Central memory CD4-positive, alpha-beta T cell (primary cell): ENCODE measurements at places on chromosomes 5 and 9.

DNA sequence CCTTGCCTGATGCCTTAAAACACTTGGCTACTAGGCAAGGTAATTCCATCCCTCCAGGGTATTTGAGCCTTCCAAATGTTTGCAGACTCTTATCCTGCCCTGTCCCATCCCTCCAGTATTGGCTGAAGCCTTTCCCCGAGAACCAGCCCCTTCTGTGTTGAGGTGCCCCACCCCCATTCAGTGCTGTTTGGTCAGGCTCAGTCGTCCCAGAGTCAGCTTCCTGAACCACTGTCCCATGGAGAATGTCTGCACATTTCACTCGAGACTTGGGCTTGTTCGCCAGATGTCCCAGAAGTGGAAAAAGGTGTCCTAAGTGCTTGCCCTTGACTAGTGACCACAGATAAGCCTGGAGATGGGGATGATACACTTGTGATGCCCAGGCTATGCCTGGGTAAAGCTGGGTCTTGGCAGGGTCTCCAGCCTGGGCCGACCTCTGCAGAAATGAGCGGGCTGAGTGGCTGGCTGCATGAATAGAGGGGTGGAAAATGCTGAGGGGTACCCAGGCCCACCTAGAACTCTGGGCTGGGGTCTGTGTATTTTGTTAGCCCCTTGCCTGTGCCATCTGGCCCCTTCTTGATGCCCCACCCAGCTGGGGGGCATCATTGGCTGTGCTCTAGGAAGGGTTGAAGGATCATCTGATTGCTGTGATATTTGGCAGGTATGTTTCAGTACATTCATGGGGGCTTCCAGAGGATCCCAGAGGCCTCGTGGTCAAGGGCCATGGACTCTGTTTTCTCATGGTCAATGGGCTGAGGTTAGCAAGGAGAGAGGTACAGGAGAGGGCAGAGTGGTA is 178.4 kb downstream of the MACROH2A1 start:
- no peak for DNase-seq

- DNase-seq: no peak
Observed at GRCh38 chr5:58405175-58405574, 54.7 kb downstream of the PLK2 start.

DNA sequence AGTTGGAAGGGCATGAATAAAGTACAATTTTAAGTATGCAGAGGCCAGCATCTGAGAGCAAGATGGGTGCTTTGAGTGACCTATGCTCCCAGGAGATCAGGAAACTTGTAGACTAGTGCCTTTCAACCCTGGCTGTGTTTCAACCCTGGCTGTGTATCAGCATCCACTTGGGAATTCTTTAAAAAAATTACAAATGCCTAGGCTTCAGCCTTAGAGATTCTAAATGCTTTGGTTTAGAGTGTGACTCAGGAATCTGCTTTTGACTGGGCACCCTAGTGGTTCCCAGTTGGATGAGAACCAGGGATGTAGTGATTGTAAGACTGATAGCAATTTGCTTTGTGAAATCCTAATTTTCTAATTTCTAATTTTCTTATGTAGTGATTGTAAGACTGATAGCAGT is 65.6 kb downstream of the RALGPS1 start:
- DNase-seq: no peak

- DNase-seq: no peak
Observed at GRCh38 chr5:167657016-167657415, 634.4 kb upstream of the WWC1 start.

GRCh38 chr5:43514025-43514424 is 923 bp downstream of the C5orf34 start:
- no peak for DNase-seq

DNA sequence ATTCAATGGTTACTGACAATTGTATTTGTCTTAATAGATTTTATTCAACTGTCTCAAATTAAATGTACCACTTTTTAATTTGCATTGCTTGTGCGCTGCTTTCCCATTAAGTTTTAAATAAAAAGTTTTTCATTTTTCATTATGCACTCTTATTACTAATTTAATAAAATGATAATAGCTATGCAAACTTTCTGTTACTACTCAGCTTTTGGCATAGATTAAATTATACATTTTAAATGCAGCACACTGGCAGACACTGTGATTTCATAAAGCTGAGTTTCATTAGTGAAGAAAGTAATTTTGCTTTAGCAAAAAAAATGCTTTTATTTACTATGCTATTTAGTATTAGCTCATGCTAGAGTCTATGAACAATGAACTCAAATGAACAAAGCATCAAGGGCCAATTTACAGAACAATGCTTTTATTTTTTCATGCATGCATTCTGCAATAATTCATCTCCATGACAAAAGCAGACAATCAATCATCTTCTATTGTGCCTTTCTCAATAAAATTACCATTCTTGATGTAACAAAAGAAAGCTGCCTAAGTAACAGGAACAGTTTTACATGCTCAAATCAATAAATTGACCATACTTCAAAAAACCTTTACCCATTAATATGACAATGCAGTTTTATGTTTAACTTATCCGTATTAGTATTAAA is 595.2 kb upstream of the ARRDC3 start:
- DNase-seq: no peak

DNA sequence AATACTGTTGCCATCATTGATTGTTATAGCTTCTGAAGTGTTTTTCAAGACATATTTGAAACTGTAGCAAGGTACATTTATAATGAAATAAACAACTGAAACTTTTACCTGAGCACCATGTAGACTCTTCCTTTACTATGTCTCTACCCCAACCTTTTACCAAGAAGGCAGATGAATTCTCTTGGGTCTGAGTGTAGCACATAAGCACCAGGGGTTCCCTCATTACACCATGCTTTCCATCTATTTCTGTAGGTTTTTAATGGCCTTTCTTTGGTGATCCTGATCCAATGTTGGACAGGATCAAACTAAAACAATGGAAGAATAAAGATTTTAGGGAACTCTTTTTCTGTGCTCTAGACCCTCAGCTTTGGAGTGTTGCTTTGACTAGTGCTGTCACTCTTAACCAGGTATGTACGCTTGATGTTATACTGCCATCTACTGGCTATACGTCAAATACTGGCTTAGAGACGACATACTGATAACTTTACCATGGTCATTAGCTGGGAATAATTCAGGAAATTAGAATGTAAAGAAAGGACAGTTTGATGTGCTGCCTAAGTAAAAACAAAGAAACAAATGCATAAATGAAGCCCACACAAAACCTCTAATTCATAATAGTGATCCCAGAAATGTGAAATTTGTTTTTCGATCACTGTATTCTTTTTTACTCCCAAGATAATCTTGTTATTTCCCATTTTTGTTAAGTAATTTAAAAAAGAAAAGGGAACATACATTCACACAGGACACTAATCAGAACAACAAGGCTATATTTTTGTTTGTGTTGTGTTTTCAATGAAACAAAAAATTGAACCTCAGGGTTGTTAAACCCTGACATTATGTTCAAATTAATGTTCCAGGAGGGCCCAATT is 30.7 kb downstream of the IFNW1 start:
- peak; percentile 47 for DNase-seq

- DNase-seq: no peak
Observed at GRCh38 chr5:75200776-75201175, 35.9 kb downstream of the ANKRD31 start.

DNA sequence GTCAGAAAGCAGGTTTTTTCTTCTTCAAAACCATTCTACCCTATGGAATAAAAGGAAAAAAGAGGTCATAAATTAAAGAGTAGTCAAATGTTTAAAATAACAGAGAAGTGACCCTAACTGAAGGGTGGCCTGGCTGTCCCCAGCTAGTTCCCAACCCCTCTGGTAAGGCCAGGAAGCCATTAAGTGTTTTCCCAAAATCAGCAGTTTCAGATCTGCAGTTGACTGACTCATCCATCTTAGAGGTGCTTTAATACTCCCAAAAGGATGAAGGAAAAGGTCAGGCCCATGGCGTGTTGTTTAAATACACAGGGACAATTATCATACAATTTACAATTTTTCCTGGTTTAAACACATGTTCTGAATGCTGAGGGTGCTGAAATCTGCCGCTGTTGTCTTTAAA is 47.9 kb upstream of the TBC1D9B start:
- no peak for DNase-seq

- DNase-seq: no peak
Observed at GRCh38 chr9:70015099-70015498, 28.5 kb upstream of the MAMDC2 start.

DNA sequence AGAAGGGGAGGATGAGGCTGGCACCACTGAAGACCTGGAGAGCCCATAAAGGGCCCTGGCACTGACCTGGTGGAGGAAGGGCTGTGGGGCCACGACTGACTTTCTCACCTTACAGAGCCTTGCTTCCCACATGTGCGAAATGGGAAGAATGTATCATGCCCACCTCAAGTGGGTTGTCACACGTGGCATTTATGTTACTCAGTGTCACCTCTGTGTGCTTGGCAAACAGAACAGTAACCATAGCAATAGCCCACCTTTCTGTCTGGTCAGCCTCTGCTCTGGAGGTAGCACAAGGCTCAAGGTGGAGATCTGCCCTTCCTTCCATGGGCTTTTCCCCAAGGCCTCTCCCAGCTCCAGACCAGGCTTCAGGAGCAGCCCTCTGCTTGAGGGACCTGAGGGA is 16.7 kb downstream of the TCF7 start:
- DNase-seq: no peak

GRCh38 chr5:134651531-134651930 is 2.9 kb downstream of the SEC24A start:
- DNase-seq: no peak

- no peak for DNase-seq
Observed at GRCh38 chr5:150895431-150896428, 9.1 kb downstream of the ZNF300 start.

DNA sequence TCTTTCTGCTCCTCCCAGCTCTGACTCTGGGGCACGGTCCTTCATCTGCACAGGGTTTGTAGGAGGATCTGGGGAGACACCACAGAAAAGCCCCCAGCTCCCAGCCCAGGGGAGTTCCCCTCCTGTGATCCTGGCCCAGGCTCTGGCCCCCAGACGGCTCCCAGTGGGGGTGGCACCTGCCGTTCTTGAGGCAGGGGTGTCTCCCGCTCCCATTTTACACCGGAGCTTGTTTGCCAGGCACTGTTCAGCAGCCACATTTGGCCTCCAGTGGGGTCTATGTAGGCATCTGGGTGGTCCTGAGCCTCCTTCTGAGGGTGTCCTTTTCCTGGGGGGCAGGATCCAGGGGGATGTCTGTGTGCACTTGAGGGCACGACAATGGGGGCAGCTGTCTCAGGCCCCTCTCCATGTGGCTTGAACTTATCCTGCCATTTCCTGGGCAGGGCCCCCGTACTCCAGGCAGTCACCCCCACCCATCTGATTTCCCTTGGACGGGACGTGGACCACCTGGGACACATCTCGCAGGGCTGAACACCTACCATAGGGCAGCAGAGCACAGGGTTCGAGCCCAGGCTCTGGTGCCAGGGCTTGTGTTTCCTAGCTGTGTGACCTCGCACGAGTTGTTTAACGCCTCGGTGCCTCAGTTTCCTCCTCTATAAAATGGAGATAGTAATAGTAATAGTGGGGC is 275.0 kb upstream of the MVB12B start:
- DNase-seq: no peak

DNA sequence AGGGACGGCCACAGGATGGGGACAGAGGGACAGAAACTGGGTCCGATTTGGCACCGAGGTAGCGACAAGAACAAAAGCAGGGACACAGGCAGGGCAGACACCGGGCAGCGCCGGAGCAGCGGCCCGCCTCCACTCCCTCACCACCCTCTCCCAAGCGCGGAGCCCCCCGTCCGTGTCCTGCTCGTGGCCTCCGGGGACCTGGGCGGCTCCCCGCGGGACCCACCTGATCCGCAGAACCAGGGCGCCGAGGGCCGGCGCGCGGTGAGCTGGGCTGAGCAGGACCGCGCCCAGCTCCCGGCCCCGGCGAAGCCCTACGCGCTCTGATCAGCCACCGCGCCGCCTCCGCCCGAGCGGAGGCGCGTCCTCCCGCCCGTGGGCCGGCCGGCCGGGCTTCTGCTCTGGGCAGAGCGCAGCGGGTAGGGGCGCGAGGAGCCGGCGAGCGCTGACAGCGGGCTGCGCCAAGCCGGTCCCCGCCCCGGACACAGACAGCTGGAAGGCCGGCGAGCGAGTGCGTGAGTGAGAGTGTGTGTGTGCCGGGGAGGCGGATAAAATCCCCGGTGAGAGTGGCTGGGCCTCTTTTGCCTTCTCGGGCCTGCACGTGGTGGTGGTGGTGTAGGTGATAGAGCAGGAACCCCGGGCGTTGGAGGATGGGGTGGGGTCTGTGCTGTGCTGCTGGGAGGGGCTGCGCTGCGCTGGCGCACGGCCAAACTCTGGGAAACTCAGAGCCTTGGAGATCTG is at the start of gene GGTA1:
TSS of gene GGTA1 (minus strand) at position 418 of the 738 bp plus-strand sequence. CDS start 31,922 bp downstream, outside the sequence.
- no peak for DNase-seq

DNA sequence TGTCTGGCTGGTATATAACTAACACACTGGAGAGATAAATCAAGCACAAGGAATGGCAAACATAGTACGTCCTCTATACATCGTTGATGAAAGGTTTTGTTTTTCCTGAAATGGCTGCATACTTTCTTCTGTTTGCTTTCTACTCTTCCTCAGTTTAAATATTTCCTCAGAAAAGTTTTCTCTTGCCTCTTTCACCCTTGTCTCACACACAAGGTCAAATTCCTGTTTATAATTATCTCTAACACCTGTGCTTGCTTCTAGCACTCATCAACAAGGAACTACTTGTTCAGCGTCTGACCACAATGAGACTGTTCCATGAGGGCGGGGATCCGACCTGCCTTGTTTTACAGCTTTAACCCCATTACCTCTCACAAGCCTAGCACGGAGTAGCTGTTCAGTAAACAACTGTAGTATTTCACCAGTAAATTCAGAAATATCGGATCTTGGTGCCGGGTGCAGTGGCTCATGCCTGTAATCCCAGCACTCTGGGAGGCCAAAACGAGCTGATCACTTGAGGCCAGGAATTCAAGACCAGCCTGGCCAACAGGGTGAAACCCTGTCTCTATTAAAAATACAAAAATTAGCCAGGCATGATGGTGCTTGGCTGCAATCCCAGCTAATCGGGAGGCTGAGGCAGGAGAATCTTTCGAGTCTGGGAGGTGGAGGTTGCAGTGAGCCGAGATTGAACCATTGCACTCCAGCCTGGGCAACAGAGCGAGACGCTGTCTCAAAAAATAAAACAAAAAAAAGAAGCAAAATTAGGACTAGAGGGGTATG is 37.0 kb downstream of the NR6A1 start:
- DNase-seq: no peak

DNA sequence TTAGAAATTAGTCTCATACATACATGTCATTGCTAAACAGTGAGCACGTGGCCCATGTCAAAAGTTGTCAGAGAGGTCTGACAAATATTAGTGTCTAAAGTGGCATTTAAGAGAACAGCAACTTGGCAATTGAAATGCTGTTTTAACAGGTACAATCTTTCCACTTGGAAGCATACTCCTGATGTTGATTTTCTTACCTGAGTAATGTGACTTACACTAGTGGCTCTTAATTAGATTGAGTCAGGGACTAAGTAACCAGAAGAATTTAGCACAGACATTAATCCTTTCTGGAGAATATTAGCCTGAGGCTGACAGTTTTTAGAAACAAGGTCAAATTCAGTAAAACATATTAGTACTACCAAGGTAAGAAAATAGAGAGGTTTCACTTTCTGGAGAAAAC is 357.0 kb upstream of the ZNF608 start:
- DNase-seq: no peak

DNA sequence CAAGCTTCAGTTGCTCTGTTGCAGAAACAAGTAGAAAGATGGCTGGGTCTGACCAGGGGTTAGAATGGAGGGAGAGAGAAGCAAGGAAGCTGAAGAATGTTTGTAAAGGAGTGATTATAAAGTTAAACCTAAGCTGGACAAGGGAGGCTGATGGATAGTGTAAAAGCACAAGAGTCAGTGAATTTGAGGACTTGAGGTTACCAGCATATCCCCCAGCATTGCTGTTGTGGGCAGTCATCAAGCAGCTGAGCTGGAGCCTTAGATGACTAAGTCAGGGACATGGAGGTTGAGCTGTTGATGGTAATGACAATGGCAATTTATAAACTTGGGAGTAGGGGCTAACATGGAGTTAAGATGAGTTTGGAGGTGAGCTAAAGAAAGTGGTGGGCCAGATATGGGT is 131.5 kb downstream of the ERCC6L2 start:
- no peak for DNase-seq
